ENCODE measurements at places on chromosomes 13 and 19.

DNA sequence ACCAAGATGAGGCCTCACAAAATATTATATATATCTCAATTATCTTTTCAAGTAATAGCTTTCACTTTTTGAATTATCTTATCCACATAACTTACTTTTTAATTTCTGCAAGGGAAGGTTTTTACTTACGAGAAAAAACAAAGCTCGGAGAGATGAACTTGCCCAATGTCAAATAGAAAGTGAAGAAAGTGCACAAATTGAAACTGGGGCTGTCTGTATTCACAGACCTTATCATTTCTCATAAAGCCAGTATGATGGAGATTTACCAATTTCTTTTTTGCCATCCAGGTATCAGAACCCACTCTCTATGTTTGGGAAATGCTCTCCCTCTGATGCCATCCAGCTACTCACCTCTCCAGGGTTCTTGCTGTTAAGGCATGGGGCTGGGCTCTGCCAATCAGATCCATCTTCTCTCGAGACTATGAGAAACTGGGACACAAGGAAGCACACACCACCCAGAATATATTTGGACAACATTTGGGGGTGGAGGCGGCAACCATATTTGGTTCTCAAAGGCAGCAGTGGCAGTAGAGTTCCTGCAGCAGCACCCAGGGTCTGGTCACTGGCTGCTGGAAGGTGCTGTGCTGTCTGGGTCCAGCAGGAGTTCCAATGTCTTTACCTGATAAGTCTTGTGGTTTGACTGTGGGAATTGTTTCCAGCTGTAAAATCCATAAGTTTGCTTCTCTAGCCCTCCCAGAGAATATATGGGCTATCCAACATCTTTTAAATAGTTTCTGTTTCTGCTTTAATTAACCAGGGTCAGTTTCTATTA is 45.8 kb upstream of the SCEL start:
- no peak for DNase-seq

DNA sequence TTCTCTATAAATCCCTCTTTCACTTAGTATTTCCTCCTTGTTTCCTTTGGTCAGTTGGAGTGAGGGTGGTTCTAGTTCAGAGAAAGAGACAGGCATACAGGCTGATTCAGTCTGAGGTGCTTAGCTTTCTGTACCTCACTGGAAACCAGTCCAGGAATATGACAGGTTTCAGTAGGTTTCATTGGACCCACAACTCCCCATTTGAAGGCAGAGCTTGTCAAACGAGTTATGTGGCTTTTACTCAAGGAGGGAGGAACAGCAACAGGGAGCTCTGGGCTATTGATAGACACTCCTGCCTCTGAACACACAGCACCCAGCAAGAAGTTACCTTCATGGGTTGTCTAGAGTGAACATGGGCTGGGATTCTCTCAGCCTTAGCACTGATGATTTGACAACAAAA is 14.5 kb downstream of the ACTN4 start:
- DNase-seq = peak; percentile 92

- DNase-seq = no peak
These were observed 2.8 kb upstream of the STOML3 start for GRCh38 chr13:38993381-38993780.

DNA sequence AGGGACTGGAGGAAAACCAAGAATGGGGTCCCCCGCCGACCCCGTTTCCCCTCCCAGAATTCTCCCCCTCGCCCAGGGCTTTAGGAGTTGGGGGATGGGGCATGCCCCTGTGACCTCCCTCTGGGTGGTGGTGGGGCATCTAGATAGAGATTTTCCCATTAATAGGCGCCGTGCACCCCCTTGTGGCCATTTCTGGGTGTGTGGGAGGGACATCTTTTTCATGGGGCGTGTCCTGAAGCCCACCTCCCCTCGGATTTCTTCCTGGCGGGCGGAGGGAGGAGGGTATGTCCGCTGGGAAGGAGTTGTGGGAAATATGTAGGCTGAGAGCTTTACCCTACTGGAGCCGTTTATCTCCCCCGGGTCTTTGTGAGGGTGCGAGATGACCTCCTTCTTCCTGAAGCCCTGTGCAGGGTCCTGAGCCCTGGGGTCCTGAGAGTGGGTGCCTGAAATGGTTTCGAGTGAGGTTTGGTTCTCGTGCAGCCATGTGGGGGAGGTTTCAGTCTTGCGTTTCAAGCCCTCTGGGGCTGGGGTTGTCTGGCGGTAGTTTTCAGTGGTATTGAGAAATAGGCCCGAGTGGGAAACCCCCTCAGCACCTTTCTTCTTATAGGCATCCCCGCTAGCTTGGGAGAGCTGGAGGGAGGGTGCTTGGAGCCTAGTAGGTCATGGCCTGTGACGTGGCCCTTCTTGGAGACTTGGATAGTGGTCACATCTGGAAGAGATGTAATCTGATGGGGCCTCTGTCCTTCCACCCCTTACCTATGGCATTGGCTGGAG is 1.0 kb downstream of the PRMT1 start:
- no peak for DNase-seq

DNA sequence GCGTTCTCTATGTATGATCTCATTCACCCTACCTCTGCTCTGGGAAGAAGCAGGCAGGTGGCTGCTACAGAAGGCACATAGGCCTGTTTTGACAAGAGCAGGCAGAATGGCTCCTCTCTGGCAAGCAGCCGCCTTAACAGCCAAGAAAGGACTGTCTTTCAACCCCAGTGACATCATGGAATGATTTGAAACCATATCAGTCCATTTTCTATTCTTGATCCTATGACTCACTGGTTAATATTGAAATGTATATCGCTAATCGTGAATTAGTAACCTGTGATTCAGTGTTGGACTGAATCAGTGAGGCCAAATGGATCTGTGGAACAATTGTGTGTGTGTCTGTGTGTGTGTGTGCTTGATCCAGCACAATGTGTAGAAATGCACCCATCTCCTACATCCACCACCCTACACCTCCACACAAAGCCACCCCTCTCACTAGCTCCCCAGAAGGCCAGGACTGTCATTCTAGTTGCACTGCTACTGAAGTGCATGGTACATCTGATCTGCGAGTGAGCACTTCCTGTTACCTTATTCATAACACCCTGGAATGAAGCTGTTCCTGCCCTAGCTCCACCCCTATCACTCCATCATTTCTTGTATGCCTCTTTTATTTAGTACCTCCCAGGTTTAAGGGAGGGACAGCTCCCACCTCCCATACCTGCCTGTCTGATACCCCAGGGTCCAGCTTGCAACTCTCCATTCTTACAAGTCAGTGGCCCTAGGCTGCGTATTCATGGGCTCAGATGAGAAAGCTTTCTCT is 460.0 kb downstream of the FOXO1 start:
- peak; percentile 97 for DNase-seq

DNA sequence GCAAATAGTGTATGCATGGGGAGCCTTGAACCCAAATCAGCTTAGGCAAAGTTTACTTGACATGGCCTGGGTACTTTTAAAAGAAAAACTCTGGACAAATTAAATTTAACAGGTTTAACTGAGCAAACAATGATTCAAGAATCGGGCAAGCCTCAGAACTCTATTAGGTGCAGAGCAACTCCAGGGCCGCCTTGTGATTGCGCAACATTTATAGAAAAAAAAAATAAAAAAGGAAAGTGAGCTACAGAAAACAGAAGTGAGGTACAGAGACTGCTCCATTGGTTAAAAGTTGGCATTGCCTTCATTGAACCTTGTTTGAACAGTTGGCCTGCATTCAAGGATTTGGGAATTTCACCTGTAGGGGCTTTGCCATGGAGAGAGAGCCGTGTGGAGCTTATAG is 421.0 kb upstream of the TSHZ3 start:
- DNase-seq = no peak

All from epithelial cell of prostate (primary cell).